ENCODE measurements at places on chromosomes 5 and 9.

- DNase-seq = no peak
Observed at GRCh38 chr9:83698976-83699585, 8.7 kb downstream of the UBQLN1 start.

DNA sequence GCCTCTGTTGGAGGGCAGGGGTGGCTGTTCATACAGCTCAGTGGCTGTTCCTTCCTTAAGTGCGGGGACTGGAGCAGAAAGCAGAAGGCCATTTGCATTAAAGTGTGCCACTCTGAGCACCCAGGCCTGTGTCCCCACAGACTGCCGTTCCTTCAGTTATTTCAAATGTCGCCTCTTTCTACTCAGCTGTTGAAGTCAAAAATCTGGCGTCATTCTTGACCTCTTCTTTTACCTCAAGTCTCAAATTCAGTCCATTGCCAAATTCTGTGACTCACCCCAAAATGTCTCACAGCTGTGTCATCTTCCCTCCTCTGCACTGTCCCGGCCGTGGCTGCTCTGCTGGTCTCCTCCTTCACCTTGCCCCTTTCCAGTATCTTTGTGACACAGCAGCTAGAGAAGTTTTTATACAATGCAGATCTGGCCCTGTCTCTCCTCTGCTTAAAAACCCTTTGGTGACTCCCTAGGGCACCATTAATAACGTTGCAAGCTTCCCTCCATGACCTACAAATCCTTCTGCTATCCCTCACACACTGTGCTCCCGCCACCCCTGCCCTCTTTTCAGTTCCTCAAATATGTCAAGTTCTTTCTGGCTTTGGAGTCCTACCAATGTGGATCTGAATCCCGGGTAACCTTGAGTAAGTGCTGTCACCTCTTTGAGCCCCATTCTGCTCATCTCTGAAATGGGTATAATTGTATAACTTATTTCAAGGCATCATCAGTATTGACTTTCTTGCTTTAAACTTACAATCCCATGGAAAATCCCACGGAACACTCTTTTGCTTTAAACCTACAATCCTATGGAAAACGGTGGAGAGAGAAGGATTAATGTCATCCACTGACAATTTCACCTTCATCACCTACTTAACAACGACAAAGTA, 98.3 kb upstream of the BOD1 start:
- DNase-seq = peak; percentile 4

- no peak for DNase-seq
Observed at GRCh38 chr9:100428871-100429654, 2.1 kb downstream of the MSANTD3 start.

GRCh38 chr9:120545701-120546550, 34.0 kb downstream of the CDK5RAP2 start:
- no peak for DNase-seq

DNA sequence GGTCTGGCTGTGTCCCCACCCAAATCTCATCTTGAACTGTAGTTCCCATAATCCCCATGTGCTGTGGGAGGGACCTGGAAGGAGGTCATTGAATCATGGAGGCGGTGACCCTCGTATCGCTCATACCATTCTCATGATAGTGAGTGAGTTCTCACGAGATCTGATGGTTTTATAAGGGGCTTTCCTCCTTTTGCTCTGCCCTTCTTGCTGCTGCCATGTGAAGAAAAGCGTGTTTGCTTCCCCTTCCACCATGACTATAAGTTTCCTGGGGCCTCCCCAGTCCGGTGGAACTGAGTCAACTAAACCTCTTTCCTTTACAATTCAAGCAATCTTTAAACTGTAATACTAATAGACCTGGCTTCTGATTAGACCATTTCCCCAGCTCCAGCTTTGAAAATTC, 92.2 kb upstream of the SARDH start:
- no peak for DNase-seq

DNA sequence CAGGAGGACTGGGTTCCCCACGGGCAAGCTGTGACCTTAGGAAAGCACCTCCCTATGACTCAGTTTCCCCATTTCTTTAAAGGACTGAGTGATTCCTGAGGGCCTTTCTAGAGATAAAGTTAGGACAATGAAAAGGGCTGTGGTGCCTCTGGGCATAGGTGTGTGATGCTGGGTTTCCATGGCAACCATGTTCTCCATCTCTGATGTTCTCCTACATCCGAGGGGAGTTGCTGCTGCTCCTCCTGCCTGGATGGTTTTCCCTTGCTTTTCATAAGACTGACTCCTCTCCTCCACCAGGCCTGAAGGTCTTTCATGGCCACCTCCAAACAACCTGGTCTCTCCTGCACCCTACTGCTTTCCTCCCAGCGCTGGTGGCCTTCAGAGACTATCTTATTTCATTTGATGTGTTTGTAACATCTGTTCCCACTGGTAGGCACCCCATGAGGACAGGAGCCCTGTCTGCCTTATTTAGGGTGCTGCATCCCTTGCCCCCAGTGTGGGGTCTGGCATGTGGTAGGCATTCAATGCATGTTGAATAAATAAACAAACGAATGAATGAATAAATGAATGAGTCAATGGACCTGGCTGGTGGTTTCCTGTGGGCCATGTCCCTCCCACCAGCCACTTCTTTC, 112.2 kb upstream of the HAND1 start:
- no peak for DNase-seq

GRCh38 chr5:154506716-154507080, 28.7 kb upstream of the HAND1 start:
- no peak for DNase-seq

DNA sequence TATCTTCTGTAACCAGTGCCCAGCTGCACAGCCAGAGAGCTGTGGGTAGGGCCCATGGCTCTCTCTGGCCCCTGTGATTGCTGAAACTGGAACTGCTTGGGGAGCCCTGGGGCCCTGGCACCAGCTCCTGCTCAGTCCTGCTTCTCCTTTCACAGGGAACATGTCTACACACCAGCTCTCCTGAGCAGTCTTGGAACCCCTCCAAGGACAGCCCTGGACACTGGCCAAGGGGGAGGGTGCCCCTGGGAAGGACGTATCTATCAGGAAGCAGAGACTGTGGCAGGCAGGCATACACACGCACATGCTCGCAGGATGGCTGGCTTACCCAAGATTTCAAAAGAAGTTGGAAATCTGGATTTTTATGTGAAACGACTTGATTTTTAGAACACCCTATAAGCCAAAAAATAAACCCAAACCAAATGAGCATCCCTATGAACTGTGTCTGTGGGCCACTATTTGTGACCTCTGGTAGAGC, 8.8 kb upstream of the TRAF1 start:
- no peak for DNase-seq

DNA sequence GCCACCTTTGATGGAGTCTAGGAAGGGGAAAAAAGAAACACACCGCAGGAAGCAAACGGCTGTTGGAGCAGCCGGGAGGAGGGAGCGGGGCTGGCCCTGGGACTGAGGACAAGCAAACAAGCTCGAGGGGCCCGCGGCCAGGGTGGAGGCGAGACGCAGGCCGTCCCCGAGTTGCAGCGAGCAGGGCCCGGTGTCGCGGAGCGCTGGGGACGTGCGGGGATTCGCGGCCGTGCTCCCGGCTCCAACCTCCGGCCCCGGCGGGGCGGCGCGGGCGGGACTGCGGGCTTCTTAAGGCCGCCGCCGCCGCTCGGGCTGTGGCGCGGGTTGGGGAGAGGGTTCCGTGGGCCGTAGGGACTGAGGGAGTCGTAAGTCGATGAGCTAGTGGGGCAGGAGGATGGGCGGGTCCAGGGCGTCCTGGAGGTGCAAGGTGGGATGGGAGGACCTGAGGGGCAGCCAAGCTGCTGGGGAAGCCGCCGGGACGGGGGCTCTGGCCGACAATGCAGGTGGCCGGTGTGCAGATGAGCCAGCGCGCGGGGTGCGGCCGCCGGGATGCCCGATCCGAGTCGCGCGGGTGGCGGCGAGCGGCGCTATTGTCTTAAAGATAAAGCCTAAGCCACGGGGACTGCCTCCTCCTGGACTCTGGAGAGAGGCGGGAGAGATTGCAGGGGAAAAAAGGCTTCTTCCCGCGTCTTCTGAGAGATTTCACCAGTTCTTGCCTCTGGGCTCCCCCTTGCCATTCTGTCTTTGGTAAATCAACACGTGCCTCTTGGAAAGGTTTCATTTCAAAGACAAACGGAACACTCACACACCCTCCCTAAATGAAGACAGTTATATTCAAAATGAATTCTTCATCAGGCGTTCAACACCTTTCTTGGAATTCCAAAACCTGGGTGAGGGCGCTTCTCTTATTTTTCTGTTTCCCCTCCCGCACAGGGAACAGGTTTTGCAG, 1.6 kb upstream of the HAPLN1 start:
- DNase-seq = peak; percentile 63

DNA sequence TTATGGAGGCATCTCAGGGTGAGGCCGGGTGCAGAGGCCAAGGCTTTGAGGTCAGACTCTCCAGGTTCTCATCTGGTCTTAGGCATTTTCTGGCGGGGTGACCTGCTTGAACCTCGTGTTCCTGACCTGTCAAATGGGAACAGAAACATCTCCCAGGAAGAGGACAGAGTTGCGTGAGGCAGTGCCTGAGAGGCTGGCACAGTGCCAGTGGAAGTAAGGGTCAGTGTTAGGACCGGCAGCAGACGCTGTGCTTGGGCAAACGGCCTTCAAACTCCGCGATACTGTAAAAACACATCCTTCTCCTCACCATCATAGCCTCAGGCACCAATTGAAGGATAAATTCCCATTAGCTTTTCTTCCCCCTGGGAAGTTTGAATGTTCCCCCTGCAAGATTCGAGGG, 55.6 kb upstream of the FCN2 start:
- no peak for DNase-seq

DNA sequence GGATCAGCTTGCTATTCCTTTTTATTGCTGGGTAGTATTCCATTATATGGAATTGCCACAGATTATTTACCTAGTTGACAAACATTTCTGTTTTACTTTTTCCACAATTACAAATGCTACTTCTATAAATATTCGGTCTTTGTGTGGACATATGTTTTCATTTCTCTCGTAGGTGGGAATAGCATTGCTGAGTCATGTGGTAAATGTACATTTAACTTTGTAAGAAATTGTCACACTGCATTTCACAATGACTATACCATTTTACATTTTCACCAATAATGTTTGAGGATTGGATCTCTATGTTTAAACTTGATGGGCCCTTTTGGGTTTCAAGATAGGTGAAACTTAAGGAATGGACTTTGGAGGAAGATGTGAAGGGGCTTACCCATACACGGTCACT, 19.7 kb downstream of the RAI14 start:
- DNase-seq = no peak

DNA sequence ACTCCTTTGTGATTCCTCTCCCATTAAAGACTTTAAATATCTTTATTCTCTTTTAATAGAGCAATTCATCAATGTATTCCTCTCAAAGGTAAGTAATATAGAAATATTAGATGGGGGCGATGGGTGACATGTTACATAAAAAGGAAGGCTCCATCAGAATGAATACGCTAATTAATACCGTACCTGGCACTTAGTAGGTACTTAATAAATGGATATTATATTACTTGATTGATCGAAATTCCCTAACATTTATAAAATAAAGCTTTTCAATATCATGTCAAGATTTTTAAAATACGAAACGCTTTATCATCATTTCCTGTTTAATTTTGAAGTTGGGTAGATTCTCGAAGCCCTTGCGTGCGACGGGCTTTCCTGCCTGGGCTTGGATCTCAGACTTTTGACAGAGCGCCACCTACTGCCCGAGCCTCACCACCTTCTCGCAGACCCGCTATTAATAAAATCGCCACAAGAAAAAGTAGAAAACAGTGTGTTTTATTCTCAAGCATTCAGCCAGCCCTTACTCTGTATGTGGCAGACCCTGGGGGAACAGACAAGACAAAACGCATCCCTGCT, 99.4 kb downstream of the C5orf15 start:
- DNase-seq = peak; percentile 6

GRCh38 chr9:136607334-136607919, 55.3 kb upstream of the EGFL7 start:
- no peak for DNase-seq

- no peak for DNase-seq
Observed at GRCh38 chr9:28197653-28198052, 624.4 kb upstream of the C9orf72 start.
